Left kidney (tissue), 8 donors: ENCODE measurements at places on chromosomes 12 and 14.

DNA sequence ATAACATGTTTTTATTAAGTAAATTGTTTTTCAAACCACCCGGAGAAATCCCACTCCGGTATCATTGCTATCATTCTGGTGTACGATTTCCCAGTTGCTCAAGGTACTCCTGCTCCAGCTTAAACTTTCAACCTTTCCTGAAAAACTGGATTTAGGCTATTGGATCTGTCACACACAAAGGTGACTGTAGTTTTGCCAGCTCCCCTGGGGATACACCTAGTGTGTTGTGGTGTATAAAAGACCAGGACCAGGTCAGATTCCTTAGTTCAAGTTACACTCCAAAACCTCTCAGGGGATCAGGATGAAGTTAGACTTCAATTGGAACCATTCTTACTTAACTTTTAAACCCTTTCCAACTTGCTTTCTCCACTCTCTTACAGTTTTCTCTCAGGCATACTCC lies 303.9 kb downstream of the NOVA1 start:
- no peak for DNase-seq

GRCh38 chr12:30630076-30630978 lies 65.3 kb downstream of the IPO8 start:
- DNase-seq = no peak

GRCh38 chr12:64124511-64125197 lies 97.4 kb downstream of the KICS2 start:
- DNase-seq = no peak

DNA sequence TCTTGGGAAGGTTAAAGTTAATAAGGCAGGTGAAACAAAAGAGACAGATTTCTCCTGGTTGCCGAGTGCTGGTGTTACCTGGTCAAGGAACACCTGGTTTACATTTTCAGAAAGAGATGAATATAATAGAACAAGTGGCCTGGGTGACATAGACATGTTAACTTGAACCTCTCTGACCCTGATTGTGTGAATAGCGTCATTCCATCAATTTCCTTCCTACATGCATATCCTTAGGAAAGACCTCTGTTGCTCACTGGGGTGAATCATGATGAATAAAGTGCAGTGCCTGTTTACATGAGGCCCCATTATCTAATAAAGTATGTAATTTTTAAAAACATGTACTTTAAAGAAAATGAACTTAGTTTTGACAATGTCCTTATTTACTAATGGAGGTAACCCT lies 1822.9 kb upstream of the FLRT2 start:
- no peak for DNase-seq

GRCh38 chr12:47745485-47746041 lies 13.1 kb downstream of the RAPGEF3 start:
- DNase-seq = no peak
